Activated naive CD8-positive, alpha-beta T cell treated with anti-CD3 and anti-CD28 coated beads, Interleukin-2, amount 10 ng/mL, durations not matched to agents 7 days and 5 days (primary cell): ENCODE measurements at places on chromosomes 3 and 15. TPM values are rescaled to one million over a fixed set of nuclear protein-coding genes. Genes with fewer than 3 reads are reported as not detected.

The DPPA4 gene
- not detected for total RNA-seq

The GNAT1 gene
- not detected for total RNA-seq

The CHRNA3 gene
- not detected for total RNA-seq

The ISLR gene
- total RNA-seq = not detected

The NANOGP8 gene
- total RNA-seq = not detected

The HRG gene
- total RNA-seq = not detected

The TGM4 gene
- not detected for total RNA-seq

The NEK11 gene
- 3.8 TPM for total RNA-seq

The CLDN18 gene
- total RNA-seq = not detected

The A4GNT gene
- not detected for total RNA-seq

The SRGAP3 gene
- 4.9 TPM for total RNA-seq

The IREB2 gene
- total RNA-seq = 60.6 TPM

The WNT5A gene
- not detected for total RNA-seq

The RTP1 gene
- not detected for total RNA-seq

The C3orf70 gene
- total RNA-seq = not detected

The GOLGA8G gene
- not detected for total RNA-seq

The UBE2Q2 gene
- total RNA-seq = 29.7 TPM
